ENCODE measurements at places on chromosomes 7 and 10.
A peak's percentile ranks its signal among the peaks of the same experiment; 100 is the strongest.

- no peak for DNase-seq
Observed at GRCh38 chr7:123472327-123472726, 62.1 kb downstream of the IQUB start.

- DNase-seq: peak; percentile 96
Observed at GRCh38 chr7:98826811-98827231, 43.0 kb downstream of the TMEM130 start.

- no peak for DNase-seq
Observed at GRCh38 chr10:49309691-49310411, 10.9 kb downstream of the C10orf71 start.

DNA sequence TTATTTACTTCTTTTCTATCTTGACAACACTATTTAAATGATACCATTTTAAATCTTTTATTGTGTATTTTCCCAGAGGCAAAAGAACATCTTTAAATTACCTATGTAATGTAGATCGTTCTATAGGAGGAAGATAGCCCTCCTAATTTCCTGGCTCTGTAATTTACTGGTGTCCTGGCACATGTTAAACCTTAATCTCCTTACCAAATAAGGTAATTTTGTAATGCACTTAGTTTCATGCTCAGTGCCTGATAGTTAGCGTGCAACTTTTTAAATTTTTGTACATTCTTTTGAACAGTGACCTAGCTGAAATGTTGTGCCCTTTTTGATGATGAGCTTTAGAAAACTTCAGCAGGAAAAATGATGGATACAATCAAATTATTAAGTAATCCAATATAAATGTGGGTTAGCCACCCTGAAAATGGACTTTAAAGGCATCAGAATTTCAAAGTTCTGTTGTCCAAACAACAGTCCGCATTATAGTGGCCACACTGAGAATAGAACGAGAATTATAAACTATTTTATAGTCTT lies 81.4 kb downstream of the ABCB5 start:
- no peak for DNase-seq

GRCh38 chr7:150363872-150364271 lies 4.8 kb upstream of the REPIN1 start:
- no peak for DNase-seq

- peak; percentile 9 for DNase-seq
Observed at GRCh38 chr7:23074443-23075261, 30.9 kb upstream of the KLHL7 start.

DNA sequence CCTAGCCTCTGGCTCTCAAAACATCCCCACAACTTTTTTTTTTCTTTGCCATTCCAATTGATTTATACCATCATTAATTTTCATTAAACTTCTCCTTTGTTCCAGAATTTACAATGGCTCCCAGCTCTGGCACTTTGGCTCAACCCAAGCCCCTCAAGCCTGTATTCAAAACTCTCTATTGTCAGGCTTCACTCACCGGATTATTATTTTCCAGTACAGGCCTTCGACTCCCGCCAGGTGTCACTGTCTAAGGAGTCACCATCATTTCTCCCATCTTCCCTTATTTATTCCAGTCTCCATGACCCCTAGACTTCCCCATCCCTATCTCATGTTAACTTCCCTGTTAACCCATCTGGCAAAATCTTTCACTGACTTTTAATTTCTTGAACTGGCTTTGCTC lies 67.8 kb downstream of the HIPK2 start:
- no peak for DNase-seq

- DNase-seq: no peak
Observed at GRCh38 chr10:95728526-95728925, 27.4 kb upstream of the ENTPD1 start.

- no peak for DNase-seq
Observed at GRCh38 chr7:83301416-83301815, 138.7 kb upstream of the PCLO start.

GRCh38 chr7:19069842-19070241 lies 47.6 kb downstream of the TWIST1 start:
- DNase-seq: no peak

DNA sequence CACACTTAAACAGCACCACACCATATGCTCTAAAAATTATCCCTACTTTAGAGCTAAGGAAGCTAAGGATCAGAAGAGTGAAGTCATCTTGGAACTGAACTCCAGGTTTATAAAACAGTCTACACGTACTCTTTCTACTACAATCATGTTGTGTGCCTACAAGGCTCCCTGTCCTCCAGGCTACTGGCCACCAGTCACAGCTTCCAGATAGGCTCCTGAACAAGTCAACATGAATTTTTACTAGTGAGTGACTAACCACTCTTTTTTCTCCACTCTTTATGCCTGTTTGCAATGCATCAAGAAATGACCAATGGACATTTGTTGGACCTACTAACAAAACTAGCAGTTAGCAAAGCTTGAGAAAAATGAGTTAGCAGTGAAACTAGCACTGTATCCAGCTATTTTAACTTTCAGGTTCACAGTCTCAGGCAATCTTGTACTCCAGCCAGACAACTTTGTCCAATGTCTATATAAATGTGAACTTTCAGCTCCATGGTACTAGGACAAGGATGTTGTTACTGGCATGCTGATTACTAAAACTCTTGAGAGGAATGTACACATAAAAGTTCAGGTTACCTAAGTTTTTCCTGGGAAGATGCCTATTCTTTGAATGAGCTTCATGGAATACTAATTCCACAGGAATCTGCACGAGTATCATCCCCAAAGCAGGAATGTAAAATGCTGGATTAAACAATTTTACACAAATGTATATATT lies 180.0 kb downstream of the BTAF1 start:
- DNase-seq: no peak

DNA sequence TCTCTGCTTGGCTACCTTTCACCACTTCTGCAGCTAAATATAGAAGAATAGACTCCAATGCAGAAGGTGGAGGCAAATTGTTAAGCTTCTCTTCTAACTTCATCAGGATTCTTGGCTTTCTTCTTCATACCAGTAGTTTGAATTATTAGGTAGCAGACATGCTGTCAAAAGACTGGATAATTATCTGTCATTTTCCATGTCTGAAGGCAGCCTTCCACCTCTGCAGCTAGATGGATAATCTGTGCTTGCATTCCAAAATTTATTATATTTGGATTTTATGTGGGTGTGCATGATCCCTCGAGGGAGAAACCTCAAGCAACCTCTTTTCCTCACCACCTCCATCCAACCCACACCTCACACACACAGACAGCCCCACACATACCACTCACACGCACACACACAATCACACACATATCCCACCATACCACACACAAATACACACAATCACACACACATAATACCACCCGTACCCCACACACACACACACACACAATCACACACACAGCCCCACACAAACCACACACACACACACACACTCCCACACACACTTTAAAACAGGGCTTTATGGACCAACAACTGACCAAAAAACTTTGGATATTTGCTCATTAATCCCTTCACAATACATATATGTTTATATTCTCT lies 145.0 kb downstream of the C7orf25 start:
- DNase-seq: no peak

- DNase-seq: no peak
Observed at GRCh38 chr7:93747019-93747418, 143.5 kb downstream of the TFPI2 start.

DNA sequence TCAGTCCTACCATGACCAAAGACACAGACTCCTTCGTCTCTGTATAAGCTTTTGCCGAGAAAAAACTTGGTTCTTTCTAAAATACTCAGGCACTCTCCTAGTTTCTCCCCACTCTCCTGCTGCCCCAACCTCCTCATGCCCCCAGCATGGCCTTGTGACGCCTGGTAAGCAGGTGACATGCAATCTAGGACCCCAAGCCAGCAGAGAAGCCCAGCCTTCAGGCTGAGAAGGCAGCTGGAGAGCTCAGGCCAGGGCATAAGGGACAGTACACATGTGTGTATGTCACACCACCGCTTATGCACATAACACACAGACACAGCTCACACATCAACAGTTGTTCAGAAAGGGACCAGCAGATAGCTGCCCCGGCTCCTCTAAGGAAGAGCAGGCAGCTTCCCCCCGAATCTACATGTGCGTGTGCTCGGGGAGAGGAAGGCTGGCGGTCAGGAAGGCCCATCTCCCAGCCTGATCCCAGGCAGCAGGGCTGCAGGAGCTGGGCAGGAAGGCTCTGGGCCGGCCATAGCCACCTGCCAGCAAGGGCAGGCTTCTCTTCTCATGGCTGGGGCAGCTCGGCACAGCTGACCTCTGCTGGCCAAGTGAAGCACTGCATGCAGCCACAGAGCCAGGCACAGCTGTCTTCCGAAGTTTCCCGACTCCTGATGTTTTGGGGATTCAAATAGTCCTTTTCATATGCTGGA lies 8.5 kb downstream of the DDX56 start:
- peak; percentile 31 for DNase-seq

GRCh38 chr7:108079648-108080591 lies 50.2 kb downstream of the LAMB4 start:
- DNase-seq: no peak

- DNase-seq: no peak
Observed at GRCh38 chr10:36342781-36343180, 700.7 kb upstream of the FZD8 start.

DNA sequence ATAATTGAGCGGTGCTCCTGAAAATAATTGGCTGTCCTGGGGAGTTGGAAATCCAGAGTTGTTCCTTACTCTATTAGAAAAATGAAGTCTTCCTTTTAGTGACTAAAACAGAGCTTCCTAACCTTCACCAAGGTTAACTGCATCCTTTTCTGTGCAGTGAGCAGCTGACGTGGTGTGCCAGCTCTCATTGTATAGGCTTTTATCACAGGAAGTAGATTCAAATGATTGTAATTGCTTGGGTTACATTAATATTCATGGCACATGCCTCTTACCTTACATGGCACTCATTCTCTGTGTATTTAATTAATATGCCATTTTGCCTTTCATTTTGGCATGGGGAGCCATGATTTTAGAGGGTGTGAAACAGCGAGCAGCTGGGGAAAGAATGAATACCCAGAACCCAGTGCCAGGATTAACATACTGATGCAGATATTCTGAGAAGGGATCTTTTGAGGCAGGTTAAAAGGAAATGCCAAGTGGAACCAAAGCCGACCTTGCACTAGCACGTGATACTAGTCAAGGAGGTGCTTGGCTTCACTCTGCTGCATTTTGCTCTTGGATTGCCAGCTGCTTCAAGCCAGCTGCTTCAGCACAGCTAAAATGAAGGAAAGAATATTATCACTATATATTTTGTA lies 115.3 kb downstream of the ST7 start:
- DNase-seq: peak; percentile 83

DNA sequence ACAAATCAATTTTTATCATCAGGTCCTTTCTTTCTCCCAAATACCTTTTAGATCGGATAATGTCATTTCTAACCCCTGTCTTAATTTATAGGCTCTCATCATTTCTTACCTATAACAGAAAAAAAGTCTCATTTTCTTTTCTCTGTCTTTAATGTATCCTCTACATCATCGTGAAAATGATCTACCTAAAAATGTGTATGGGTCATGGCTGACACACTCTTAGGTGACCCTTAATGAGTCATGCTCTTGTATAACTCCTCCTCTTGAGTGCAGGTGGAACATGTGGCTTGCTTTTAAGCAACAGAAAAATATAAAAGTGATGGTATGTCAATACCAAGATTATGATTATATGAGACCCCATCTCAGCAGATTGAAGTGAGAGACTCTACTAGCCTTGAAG lies 139.4 kb downstream of the SEMA3C start:
- no peak for DNase-seq

DNA sequence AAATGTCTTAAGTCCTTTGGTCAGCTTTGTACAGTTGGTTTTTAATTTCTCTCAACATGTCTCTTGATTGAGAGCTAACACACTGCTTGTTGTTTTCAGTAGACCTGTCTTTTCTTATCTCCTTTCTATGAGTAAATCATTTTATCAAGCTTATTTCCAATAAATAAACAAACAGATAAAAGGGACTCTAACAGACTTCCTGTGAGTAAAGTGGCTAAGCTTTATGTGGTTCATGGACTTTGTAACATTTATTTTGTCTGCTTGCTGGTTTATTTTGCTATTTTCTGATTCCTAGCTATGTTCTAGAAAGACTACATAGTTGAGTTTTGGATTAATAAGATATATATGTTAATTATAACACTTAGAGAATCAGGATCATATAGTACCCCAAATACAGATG lies 27.1 kb downstream of the OR9A2 start:
- no peak for DNase-seq
